ENCODE measurements at places on chromosomes 3 and 15.

GRCh38 chr3:114829783-114830182 lies 317.3 kb downstream of the ZBTB20 start:
- no peak for DNase-seq

GRCh38 chr3:169498336-169498735 lies 165.2 kb downstream of the MECOM start:
- no peak for DNase-seq

- DNase-seq = no peak
Observed at GRCh38 chr3:119301662-119302061, 7.5 kb downstream of the ARHGAP31 start.

GRCh38 chr3:168951368-168951767 lies 712.1 kb downstream of the MECOM start:
- no peak for DNase-seq

GRCh38 chr3:126995254-126995780 lies 12.4 kb downstream of the PLXNA1 start:
- no peak for DNase-seq

DNA sequence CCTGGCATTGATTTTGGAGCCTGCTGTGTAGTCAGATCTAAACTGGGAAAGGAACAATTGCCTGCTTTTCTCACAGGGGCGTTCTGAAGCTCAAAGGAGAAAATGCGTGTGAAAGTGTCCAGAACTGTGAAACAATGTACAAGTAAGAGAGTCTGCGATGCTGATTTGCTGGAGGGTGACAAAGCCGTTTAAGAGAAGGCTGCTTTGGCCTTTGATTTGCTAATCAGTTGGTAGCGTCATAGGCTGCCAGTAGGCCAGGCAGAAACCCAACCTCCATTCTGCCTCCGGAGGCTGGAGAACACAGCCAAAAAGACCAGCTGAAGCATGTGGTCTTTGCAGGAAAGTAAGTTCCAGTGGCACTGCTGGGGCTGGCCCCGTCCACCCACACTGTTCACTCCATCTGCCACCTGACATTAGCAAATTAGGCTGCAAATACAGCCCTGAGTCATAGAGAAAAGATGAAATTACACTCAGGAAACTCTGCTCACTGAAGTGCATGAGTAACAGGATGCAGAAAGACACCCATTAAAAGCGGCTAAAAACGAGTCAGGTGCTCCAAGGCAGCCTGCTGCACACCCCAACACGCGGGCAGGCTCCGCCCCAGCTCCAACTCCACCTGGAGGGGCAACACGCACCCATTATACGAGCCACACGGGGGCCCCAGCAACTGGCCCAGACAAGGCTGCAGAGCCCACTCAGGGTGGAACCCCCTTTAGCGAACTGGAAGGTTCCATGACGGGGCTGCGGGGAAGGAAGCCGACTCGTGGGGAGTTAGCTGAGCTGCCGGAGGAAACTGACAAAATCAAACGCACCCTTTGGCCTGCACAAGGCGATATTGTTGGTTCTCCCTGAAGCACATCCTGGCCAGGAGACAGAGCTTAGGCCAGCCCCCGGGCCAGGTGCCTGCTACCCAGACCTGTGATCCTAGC lies 31.6 kb downstream of the ZDHHC19 start:
- peak; percentile 70 for DNase-seq

GRCh38 chr3:43217633-43218032 lies 68.7 kb upstream of the SNRK start:
- no peak for DNase-seq

DNA sequence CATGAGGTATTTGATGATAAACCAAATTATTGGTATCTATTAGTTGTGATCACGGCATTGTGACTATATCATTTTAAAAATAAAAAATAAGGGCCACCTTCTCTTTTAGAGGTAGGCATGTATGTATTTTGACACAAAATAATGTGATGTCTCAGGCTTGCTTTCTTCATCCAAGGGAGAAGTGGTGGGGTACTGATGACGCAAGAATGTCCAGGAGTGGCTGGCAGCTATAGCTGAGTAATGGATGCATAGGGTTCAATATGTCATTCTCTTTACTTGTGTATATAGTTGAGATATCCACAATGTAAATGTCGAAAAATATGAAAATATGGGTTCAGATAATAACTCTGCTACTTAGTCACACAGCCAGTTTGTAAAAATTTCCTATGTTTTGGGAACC lies 46.8 kb upstream of the NSMCE3 start:
- no peak for DNase-seq

DNA sequence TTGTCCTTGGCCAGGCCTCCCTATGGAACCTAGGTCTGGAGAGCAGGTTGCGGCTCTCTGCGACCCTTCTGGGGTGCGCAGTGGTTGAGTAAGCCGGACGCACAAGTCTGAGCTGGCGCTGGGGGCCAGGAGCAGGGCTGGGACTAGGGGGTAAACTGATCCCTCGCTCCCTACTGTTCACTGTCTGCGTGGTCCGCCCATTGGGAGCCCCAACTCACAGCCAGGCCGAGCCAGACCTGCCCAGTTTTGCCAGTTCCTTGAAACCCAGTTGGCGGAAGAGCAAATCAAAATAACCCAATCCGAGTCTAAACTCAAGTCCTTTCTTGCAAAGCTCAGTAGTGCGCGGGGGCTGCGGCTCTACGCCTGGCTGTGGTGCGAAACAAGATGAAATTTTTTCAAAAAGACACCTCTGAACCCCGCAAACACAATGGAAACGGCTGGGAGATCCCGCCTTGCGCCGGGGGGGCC lies 17.5 kb downstream of the RGMA start:
- DNase-seq = no peak

DNA sequence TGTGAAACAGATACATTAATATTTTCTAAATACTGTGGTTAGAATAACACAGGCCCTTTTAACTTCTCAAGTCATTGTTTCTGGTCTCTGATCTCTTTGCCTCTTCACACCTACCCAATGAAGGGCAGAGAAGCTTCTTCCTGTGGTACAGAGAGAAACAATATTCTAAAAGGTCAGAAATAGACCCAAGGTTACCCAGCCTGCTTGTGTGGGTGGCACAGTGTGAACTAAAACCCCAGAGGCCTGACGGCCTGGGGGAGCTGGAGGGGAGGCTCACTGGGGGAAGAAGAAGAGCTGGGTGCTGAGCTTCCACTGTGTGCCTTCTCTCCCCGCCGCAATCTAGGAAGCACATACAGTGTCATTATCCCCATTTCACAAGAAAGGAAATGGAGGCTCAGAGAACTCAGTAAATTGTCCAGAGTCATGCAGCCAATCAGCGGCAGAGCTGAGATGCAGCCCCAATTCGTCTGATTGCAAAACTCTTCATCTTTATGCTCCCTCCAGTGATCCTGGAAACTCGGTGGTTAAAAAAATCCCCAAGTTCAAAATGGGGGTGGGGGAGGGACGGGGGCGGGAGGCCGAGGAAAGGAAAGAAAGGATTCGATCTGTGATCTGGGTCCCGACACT lies 64.1 kb upstream of the HEG1 start:
- no peak for DNase-seq

GRCh38 chr3:45235409-45235808 lies 9.3 kb upstream of the TMEM158 start:
- no peak for DNase-seq

DNA sequence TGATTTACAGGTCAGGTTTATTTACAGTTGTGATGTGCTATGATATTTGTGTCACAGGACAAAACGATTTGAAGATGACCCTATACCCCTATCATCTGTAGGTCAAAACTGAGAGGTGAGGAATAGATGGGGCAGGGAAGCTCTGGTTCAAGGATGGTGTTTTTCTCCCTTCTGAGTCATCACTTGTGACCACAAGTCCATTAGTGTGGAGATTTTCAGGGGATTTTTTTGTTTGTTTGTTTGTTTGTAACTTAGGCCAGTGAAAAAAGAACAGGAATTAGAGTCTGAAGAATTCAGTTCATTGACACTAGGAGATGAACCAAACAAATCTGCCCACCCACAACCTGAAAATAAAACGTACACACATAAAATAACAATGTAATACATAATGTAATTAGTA lies 62.7 kb upstream of the FAM98B start:
- no peak for DNase-seq

- DNase-seq = no peak
Observed at GRCh38 chr3:40258555-40258954, 51.0 kb upstream of the EIF1B start.

DNA sequence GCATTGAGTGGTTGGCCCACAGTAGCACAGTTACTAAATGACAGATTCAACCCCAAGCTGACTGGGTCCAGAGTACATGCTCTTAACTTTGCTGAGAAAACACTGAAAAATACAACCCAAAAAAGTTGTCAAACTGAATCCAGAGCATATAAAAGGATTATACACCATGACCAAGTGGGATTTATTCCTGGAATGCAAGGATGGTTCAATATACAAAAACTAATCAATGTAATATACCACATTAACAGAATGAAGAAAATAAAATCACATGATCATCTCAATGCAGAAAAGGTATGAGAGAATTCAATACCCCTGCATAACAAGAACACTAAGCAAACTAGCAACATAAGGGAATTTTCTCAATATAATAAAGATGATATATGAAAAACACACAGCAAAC lies 98.5 kb downstream of the STAG1 start:
- DNase-seq = no peak

DNA sequence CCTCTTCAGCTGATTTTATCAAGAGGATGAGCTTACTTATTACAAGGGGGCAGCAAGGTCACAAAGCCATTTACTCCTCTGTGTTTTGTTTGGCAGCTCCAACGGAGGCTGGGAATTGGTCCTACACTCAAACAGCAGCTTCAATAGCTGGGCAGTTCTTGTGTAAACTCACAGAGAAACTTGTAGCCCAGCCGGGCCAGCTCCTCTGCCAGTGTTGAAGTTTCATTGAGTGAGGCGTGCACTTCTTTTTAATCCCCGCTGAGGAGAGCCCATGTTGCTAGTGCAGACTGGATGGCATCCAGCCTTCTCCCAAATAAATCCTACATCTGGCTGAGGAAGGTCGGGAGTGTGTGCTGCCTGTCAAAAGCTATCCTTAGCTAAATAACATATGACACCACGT lies 59.5 kb downstream of the BFSP2 start:
- DNase-seq = no peak

DNA sequence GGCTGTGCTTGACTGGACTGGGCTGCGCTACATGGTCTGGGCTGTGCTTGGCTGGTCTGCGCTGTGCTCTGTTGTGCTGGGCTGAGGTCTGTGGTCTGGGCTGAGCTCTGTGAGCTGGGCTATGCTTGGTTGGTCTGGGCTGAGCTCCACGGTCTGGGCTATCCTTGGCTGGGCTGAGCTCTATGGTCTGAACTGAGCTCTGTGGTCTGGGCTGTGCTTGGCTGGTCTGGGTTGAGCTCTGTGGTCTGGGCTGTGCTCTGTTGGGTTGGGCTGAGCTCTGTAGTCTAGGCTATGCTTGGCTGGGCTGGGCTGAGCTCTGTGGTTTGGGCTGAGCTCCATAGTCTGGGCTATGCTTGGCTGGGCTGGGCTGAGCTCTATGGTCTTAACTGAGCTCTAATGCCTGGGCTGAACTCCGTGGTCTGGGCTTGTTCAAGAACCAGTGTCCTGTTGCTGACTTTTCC lies 92.0 kb downstream of the PLXNA1 start:
- DNase-seq = peak; percentile 82

DNA sequence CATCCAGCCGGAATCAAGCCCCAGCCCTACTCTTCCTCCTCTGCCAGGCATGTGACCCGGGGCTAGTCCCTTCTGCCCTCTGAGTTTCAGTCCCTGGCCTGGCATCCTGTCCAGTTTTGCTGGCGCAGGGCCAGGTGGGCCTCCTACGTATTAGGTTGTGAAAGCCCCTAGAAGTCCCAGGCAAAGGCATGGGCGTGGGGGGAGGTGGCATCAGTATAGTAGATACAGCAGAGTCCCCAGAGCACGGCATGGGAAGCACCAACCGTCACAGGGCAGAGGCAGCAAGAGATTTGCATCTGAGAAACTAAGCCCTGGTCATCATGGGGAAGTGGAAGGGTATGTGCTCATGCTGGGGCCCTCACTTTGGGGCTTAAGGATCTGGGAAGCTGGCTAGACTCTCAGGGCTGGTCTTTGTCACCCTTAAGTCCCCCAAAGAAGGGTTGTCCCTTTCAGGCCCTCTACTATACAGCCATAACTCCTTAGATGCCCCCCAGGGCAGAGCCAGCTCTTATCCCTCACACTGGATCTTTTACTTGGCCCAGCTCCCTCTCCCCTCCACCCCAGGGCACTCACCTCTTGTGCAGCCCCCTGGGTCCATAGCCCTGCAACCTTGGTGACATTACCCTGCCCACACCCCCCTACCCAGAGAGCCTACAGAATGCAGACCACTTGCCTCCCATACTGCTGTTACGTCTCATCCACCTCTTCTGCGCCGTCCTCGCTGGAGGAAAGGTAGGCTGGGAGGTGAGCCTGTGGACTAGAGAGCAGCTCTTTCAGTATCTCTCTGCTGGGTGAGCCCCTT lies 11.3 kb downstream of the NBEAL2 start:
- no peak for DNase-seq

DNA sequence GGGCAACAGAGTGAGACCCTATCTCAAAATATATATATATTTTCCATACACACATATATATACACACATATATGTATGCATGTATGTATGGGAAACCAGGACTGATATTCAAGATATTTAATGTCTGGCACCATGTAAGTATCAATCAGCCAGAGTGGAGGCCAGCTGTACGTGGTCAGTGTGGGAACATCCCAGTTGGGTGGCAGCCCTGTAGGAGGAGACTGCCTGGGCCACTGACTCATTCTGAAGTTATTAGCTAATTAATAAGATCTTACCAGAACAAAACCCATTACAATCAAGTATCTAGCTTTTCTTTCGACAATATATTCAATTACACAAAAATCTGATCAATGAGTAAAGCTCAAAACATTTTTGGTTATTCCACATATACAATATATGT lies 85.1 kb upstream of the OCA2 start:
- peak; percentile 37 for DNase-seq

- DNase-seq = no peak
Observed at GRCh38 chr15:72354496-72354895, 21.3 kb downstream of the HEXA start.

- no peak for DNase-seq
Observed at GRCh38 chr3:139771331-139771730, 93.6 kb upstream of the NMNAT3 start.

DNA sequence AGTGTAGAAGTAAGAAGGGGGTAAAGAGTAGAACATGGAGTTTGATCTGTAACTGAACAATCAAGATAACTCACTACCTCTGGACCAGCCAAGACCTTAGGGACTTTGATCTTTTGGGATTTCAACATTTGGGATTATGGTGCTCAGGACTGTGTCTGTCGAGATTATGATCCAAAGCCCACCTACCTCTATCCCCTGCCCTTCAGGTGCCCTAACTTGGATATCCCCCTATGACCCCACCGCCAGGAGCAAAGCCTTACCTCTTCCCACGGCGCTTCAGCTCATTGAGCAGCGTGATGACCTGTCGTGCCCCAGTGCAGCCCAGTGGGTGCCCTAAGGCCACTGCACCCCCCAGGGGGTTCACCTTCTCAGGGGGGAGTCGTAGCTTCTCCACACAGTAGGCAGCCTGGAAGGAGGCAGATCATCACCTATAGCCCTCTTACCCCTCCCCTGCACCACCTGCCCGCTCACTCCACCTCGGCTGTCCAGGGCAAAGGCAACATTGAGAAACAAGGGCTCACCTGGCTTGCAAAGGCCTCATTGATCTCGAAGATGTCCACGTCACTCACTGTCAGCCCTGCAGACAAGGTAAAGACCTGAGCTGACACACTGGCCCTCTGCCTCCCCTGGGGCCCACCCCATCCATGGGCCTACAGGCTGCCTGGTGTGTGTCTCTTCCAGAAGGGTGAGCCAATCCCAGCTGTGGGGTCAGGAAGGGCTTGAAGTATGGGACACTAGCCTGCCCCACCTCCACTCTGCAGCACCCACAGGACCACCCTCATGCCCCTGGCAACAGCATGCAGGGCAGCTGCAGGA lies 11.4 kb downstream of the ACAA1 start:
- no peak for DNase-seq
